ENCODE measurements at places on chromosomes 1 and 21. TPM values are rescaled to one million over a fixed set of nuclear protein-coding genes. Genes with fewer than 3 reads are reported as not detected.

GRCh38 chr1:167808690-167809089, 86.9 kb downstream of the MPZL1 start:
- no peak for DNase-seq

DNA sequence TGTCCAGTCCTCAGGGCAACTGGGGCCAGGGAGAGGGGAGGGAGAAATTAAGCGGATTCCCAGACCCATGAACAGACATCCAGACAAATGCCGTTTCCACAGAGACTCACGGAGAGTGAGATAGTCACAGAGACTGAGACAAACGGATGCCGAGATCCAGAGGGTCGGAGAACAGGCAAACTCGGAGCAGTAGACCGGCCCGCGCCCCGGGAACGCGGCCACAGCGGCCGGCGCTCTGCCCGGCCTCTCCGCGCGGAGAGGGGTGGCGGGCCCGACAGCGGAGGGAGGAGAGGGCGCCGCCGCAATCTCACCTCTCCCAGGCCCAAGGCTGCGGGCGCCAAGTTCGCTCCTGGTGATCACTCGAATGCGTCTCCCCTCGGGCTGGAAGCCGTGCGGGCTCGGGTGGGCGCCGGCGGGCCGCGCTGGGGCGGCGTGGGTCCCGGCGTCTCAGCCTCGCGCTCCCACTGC, 831 bp upstream of the FOXD2 start:
- peak; percentile 56 for DNase-seq

DVL1 gene
- 35.7 TPM for total RNA-seq

- DNase-seq = no peak
Observed at GRCh38 chr21:42093186-42093585, 22.1 kb downstream of the UMODL1 start.

PTAFR gene
- total RNA-seq = 7.9 TPM

- no peak for DNase-seq
Observed at GRCh38 chr1:212525479-212526110, 83.0 kb upstream of the ATF3 start.

DNA sequence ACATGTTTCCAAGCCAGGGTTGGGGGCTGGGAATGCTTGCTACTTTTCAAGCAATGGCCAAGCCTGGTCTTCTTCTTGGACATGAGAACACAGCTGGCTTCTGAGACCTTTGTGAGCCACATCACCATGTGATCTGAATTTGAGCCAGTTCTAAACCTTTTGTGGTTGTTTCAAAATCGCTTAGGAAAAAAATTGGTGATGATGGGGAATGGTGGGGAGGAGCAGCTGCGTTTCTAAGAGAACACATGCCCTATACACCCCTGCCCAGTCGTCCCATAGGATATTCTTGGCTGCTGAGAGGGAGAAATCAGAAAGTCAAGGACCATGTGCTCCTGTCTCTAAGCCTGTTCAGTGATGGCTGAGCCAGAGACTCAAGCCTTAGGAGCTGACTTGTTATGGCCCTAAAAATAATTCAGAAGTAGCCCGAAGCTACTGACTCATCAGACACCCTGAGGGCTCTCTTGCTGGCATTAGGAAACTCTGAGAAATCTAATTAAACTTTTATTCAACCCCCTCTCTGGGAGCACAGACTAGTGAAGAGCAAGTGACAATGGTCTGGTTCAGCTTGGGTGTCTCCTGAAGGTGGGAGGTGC, 30.5 kb downstream of the CCDC185 start:
- DNase-seq = no peak

DNA sequence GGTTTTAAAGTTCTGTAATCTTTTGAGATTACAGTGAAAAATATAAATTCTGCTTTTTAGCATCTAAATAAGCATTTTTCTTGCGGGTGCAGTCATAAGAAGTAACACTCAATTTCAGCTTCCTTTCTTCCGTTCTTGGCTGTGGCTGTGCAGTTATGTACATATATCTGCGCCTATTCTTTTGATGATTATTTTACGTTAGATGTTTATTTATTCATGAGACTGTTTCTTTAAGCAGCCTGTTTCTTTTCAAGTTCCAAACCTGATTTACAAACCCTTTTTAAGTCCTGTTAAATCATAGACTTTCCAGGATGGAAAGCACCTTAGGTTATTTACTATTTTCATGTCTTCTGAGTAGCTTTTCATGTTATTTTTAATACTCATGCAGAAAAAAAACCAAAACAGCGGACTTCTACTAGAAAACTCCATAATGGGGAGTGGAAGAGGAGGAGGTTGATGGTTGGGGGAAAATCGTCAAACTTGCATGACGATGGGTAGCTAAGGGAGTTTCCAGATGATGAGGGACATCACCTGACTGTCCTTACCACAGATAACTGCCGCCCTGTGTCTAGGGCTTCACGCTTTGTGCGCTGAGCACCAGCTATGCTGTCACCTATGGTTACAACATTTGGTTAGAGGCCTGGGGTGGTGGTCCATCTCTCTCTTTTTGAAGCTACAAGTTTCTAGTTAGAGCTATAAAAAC, 2.6 kb downstream of the PRDM2 start:
- DNase-seq = no peak

DNA sequence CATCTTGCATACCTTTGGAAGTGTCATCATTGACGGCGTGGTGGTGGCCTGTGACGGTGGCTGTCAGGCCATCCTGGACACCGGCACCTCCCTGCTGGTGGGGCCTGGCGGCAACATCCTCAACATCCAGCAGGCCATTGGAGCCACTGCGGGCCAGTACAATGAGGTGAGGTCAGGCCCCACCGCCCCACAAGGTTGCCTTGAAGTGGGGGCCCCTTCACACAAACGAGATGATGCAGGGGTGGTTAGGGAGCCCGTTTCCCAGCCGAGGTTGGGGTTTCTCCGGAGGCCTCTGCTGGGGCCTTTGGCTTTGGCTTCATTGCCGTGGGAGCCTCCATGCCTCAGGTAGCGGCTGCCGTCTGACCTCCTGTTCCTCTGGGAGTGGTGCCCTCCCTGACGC, 29.6 kb downstream of the KCNA10 start:
- no peak for DNase-seq

DNAJB4 gene
- 46.3 TPM for total RNA-seq

SHISAL2A gene
- 0.30 TPM for total RNA-seq

DNA sequence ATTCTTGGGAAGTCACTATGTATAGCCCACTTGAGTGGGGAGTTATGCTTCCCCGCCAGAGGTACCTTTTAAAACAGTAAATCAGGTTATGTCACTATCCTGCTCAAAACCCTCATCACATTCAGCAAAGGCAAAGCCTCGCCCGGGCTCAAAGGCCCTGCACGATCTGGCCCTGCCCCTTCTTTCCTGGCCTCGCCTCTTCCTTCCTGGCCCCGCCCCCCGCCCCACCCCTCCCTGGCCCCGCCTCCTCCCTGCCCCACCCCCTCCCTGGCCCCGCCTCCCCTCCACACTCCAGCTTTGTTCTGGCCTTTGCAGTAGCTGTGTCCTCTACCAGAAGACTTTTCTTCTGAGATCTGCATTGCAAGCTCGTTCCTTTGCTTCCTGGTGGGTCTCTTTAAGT, 6.6 kb downstream of the LDLRAD2 start:
- no peak for DNase-seq

NOTCH2NLA gene
- total RNA-seq = 52.5 TPM

GRCh38 chr1:85334962-85335361, 58.5 kb upstream of the BCL10 start:
- no peak for DNase-seq

GRCh38 chr1:228735871-228736586, 750 bp downstream of the RHOU start:
- peak; percentile 67 for DNase-seq

DNA sequence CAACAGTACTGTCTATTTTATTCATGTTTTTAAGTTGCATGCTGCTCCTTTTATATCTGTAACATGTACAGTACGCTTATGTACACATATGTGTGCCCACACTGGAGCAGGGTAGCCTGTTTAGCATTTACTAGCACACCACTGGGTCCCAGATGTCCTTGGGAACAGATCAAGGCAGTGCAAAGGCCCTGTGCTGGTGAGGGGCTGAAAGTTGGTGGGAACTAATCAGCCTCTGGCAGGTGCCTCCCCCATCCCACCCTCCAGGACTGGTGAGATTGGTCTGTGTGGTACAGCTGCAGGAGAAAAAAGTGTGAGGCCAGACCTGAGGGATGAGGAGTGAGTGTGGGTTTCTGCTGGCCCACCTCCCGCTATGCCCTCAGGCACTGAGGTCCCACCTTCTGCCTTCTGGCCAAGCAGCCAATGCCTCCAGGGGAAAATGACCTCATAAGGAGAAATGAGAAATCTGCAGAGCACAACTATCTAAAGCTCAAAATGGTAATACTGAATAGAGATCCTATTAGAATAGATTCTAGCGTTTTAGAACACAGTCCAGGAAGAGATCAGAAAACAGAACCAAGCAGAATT, 58.9 kb downstream of the POFUT2 start:
- no peak for DNase-seq

GRCh38 chr21:44892536-44893277, 19.2 kb upstream of the PTTG1IP start:
- DNase-seq = peak; percentile 56

Measured in spinal cord (tissue), 10 donors.